ENCODE measurements at places on chromosomes 5 and 9.

DNA sequence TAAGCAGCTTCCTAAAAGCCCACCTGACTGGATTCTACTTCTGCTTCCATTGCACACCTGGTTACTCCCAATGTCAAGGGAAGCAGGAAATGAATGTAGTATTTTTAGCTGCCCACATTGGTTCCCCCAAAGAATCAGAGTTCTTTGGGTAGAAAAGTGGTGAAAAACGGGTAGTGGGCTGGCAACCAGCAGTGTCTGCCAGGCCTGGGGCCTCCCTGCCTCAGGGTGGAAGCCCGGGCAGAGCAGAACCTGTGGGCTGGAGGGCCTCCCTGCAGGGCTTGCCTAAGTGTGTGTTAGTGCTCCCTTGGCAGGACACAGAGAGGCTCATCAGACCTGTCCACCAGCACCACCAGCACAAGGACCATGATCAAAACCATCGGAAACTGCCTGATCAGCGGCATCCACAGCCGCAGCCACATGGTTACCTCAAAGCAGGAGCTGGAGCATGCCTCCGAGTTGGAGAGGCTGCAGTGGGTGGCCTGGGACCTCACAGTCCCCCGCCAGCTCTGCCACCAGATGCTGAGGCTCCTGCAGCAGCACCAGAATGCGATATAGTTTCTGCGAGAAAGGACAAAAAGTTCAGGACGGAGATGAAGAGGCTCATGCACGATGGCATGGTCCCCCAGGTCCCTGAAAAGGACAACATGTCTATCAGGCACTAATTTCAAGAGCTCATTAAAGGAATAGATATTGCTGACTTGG, 72.2 kb downstream of the PTPDC1 start:
- DNase-seq = no peak

GRCh38 chr5:181182651-181183050, 22.3 kb downstream of the TRIM7 start:
- DNase-seq = no peak

DNA sequence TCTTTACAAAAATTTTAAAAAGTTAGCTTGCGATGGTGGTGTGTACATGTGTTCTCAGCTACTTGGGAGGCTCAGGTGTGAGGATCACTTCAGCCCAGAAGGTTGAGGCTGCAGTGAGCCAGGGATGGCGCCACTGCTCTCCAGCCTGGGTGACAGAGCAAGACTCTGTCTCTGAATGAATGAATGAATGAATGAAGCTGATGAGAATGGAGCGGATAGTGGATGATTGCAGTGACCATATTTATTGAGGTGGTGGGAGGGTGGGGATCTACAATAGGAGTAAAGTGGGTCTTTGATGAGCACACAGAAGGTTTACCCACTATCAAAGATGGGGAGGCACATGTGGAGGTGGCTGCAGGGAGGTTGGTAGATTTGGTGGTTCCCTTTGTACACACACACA, 120.2 kb downstream of the AOPEP start:
- DNase-seq = no peak

GRCh38 chr5:81851481-81852178, 100.7 kb upstream of the SSBP2 start:
- DNase-seq = peak; percentile 99

DNA sequence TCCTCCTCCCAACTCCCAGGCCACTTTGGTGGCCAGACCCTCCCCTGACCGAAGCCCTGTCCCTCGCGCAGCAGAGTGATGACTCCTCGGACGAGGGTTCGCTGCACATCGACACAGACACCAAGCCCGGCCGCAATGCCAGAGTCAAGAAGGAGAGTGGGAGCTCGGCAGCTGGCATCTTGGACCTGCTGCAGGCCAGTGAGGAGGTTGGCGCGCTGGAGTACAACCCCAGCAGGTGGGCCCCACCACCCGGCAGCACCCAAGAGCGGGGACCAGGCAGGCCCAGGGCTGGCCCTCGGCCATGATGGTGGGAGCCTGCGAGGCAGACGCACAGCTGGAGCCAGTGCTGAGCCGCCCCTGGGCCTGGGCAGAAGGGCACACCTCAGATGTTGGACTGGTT, 90.6 kb downstream of the PHF2 start:
- DNase-seq = no peak

- no peak for DNase-seq
Observed at GRCh38 chr9:96087669-96088299, 212.3 kb downstream of the ERCC6L2 start.

- no peak for DNase-seq
Observed at GRCh38 chr9:550333-550732, 291.2 kb upstream of the DMRT1 start.

DNA sequence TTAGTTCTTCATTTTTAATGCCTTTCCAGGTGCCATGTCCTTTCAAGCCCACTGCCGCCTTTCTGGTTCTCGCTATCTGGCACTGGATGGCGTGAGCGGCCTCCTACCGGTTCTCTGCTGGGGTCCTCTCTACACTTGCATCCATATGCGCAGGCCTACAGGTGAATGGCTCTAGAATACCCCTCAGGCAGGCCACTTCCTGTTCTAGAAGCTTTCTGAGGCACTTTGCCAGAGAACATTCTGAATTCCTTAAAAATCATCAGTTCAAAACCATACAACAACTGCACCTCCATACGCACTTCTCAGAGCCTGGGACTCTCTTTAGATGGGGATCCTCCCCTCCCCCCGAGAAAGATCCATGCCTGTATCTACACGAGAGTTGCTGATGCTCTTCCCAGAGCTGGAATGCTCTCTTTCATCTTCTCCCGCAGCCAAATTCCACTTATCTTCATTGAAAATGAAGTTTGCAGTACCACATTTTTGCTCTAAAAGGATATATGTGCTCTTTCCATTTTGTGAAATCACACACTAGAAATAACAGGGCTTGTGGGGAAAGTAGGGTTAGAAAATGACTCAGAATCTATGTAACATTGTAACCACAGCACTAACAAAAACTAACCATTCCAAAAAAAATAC, 1.4 kb upstream of the LHFPL2 start:
- DNase-seq = peak; percentile 65

GRCh38 chr5:122515709-122516431, 203.8 kb downstream of the SNCAIP start:
- peak; percentile 88 for DNase-seq

GRCh38 chr5:179536676-179537075, 13.7 kb upstream of the RUFY1 start:
- no peak for DNase-seq

DNA sequence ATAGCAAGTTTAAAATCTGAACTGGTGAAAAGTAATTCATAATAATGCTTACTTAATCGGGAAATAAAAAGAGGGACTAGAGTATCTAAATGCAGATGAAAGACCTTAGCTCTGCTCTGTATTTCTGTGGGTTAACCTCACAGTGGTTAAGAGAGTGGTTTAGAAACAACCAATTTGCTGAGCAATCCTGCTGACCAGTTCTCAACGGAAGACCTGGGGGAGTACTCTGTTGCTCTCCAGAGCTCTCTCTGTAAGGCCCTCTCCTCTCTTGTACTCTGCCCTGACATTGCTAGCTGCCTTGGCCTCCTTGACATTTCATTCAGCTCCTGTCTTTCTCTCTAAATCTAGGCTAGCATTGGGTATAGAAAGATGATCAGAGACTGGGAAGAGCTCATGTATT, 1186.6 kb upstream of the SEMA6A start:
- no peak for DNase-seq

DNA sequence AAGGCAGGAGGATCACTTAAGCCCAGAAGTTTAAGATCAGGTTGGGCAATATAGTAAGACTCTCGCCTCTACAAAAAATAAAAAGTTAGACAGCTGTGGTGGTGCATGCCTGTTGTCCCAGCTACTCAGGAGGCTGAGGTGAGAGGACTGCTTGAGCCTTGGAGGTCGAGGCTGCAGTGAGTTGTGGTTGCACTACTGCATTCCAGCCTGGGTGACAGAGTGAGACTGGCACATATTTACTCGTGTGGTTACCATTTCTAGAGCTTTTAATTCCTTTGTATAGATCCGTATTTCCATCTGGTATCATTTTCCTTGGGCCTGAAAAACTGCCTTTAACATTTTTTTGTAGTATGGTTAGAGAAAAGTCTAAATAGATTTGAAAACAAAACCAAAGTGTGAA, 7.8 kb downstream of the IL6ST start:
- DNase-seq = no peak

GRCh38 chr9:21316860-21317259, 11.7 kb upstream of the IFNA5 start:
- no peak for DNase-seq

- DNase-seq = no peak
Observed at GRCh38 chr9:90000925-90001324, 396.1 kb downstream of the GADD45G start.

- DNase-seq = no peak
Observed at GRCh38 chr9:129988607-129989361, 54.2 kb downstream of the FNBP1 start.

Data from astrocyte of the hippocampus (primary cell).